NCI-H2029 (cell line): ENCODE measurements at places on chromosomes 12 and 14.
A peak's percentile ranks its signal among the peaks of the same experiment; 100 is the strongest.

GRCh38 chr12:1466481-1467154, 127.8 kb downstream of the FBXL14 start:
- no peak for DNase-seq

DNA sequence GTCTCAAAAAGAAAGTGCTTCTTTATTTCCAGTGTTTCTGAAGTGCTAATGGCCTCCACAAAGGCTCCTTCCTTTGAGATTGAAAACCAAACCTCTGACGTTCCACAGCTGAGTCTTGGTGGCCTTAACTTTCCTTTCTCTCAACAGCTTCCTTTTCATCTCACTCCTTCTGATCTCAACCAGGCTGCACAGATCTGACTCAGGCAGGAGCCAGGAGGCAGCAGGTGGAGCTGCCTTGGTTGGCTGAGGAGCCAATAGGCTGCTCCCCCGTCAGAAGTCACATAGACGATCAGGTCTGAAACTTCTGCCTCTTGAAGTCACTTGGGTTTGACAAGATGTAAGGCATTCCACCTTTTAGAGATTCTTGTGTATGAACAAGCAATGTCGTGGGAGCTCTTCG, 9.1 kb upstream of the KCNA5 start:
- DNase-seq = no peak

GRCh38 chr14:69153152-69153872, 393 bp upstream of the DCAF5 start:
- peak; percentile 71 for DNase-seq

GRCh38 chr14:29548948-29549370, 378.7 kb downstream of the PRKD1 start:
- peak; percentile 74 for DNase-seq

DNA sequence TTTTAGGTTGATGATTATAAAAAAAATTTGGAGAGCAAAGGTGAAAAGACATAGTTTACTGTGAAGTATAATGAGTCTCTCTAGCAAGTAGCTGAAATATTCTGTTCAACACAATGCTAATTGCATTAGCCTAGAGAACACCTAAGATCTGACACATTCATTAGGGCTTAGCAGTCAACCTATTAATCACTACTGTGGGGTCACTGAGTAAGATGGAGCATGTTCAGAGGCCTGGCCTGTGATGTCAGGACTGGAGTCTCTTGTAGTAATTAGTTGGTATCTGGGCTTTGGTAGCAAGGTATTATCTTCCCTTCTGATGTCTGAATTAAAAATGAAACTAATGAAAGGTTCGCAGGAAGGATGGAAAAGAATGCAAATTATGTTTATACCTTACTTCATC, 112.7 kb downstream of the SLC16A7 start:
- DNase-seq = no peak

GRCh38 chr14:99775351-99775750, 17.9 kb upstream of the EML1 start:
- DNase-seq = no peak

DNA sequence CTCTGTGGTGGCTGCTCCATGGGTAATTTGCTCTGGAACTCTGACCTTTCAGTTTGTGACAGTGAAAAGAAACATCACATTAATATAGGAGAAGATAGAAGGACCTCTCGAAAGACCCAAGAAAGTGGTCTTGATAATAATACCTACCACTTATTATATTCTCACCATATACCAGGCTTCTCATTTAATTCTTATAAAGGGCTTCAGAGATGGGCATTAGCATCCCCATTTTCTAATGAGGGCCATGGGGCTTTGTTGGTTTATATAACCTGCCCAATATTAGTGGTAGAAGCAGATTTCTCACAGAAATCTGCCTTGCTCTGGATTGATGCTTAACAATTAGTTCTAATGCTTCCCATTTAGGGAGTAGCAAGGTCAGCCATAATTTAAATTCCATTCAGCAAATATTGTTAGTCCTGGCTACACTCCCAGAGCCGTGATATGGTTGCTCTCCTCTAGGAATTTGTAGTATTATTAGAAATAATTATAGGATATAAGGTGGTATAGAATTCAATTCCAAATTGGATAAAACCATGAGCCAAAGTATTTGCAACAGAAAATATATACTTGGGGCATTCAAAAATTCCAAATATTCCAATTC, 7.4 kb upstream of the AMIGO2 start:
- peak; percentile 15 for DNase-seq

DNA sequence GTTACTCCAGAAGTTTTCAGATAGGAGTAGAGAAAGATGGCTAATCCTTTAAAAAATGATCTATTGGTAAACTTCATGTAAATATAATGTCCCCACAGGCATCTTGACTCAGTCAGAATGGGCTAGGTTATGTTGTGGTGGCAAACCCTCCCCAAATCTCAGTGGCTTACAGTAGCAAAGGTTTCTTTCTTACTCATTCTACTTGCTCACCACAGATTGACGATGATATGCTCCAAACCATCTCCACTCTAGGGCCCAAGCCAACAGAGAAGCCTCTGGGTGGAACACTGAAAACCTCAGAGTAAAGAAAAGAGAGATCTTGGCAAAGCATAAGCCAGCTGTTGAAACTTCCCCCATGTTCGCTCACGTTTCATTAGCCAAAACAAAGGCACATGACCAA, 146.4 kb downstream of the EMP1 start:
- DNase-seq = no peak

GRCh38 chr12:23721268-23721667, 228.2 kb downstream of the SOX5 start:
- DNase-seq = no peak

DNA sequence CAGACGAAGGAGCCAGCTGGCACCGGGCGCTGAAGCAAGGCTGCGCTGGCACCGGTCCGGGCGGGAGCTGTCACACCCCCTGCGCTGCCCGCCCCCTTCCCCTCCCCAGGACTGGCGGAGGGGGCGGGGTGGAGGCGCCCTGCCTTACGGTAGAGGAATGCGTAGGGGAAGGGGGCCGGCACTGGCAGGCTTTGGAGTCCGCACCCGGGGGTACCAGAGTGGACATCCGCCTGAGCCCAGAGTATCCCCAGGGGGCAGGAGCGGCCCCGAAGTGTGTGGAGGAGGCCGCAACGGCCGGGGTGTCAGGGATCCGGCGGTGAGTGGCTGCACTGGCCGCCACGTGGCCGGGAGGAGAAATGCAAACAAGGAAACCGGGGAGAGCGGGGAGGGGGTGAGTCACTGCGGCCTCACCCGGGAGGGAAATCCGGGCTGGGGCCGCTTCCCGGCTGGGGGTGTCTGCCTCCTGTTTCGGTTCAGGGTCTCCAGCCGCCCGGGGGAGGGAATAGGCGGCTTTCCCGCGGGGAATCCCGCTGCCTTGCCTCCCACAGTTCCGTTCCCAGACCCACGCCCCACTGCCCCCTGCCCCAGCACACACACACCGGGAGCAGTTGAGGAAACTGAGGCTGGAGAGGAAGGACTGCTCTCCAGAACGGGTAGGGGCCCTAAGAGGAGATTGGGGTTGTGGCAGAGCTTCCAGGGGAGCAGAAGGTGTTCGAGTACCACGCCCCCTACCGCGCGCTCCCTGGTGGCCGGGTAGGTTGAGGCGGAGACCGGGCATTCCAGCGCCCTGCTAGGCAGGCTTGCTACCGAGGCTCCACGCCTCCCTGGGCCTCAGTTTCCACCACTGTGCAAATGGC, at the start of gene RAPGEF3:
Gene RAPGEF3, minus strand, starts transcription at position 47 of the 857 bp plus-strand sequence. CDS start 324 bp downstream, outside the sequence.
- peak; percentile 52 for DNase-seq

DNA sequence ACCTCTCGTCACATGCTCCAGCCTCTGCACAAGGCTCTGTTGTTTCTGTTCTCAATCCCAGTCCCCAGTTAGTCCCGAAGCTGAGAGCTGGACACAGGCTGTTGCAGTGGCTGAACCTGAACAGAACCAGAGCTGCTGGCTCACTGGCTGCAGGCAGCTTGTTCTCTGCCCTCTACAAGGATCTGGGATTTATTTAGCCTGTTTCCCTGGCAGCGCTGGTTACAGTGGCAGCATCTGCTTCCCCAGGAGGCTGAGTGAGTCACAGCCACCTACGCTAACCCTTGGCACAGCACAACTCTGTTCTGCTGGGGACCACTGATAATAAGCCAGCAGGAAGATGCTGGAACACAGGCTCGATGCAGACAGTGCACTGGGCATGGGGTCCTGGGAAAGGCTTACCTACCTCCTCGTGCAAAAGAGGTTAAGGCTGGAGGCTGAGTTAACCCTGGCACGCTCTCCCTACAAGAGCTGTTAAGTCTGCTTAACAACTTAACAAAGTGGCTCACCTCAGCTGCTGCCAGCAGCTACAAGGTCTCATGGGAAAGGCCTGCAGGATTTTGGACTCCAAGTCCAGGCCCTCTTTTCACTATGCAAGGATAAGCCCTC, 299.6 kb downstream of the PCNX1 start:
- DNase-seq = no peak

DNA sequence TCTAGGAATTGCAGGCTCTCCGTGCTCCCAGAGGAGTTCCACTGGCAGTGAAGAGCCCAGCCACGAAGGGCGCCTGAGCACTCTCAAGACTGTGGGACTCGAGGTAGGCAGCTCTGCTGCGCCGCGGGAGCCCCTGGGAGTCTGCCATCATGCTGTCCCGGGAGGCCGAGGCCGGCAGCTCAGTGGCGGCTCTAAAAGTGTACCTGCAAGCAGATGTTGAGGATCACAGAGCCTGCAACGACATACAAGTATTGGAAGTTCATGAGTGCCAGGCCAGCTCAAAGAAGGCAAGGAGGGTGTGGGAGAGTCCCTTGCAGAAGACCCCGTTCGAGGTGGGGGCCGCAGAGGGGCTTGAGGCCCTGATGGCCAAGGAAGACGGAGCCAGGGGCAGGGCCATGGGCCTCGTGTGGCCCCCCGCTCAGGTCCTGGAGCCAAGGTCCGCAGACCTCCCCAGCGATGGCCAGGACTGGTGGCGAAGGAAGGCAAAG, 62.7 kb downstream of the MUCL1 start:
- DNase-seq = no peak

DNA sequence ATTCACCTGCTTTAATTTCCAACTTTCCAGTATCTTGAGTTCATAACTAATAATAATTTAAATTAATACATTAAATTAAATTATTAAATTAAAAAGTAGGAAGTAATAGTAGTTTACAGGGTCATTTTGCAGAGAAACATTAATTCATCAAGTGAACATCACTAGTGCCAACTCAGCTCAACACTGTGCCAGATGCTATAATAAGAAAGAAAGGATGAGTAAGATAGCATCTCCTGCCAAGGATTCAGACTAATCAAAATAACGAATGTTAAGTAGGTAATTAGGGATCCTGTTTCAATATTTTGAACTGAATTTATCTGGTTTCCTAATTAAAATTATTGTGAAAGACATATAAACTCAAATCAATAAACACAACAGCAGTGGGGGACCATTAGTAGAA, 596.7 kb downstream of the SLC6A15 start:
- DNase-seq = no peak

- no peak for DNase-seq
These were observed 20.5 kb downstream of the TMBIM6 start for GRCh38 chr12:49761677-49762467.

GRCh38 chr14:32075672-32076277, 1.3 kb upstream of the ARHGAP5 start:
- DNase-seq = no peak
